Activated T-cell treated with anti-CD3 and anti-CD28 coated beads, Interleukin-2, amount 50 U/mL, for 4 hours (primary cell): ENCODE measurements at places on chromosomes 13 and 19.
A peak's percentile ranks its signal among the peaks of the same experiment; 100 is the strongest.

GRCh38 chr13:103895835-103896531 is 829.8 kb upstream of the SLC10A2 start:
- no peak for DNase-seq

DNA sequence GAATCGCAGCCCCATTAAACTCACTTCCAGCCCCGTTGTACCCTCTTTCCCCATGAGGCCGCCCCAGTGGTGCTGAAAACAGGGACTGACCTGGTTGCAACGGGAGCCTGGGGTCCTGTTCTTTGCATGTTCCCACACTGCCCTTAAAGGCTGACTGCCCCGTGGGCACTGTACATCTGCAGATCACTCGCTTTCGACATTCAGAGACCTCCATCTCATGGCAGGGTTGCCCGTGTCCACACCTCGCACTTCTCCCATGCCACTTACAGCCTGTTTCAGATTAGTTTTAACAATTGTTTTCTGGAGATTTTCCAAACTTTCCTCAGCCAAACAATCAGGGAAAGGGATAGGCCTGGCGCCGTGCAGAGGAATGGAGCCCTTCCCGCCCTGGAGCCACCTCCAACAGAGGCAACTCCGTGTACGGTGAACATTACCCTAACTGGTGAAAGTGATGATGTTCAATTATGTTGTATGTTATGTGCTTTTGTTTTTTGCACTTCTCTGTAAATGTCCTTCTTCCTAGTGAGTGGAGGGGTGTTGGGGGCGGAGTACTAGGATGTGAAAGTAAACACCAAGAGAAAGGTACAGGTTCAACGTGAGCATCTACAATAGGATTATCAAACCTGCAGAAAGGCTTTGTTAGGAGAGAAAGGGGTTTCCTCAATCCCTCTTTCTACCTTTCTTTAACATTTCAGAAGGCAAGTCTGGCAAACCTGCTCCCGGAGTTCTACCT is 262.8 kb downstream of the FOXO1 start:
- no peak for DNase-seq

DNA sequence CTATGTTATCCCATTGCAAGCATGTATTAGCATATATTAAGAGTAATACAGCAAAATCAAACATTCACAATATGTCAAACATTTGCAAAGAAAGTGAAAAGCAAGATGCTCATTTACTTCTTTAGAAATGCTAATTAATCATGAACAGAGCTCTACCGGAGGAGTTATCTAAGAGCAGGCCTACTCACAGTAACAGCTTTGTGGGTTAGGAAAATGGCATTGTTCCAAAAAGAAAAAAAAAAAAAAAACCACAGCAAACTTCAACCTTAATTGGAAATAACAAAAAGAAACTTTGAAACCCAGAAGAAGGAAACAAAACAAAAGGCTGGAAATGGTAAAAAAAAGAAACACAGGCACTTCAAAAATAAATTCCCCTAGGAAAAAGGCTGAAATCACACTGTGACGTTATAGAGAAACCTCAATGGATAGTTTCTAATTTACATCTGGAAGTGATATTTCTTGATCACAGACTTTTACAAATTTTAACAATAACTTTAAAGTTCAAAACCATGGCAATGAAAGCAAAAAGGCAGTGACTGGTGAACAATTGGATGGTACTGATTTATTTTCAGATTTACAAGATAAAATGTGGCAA is 1236.8 kb upstream of the SPRY2 start:
- no peak for DNase-seq

DNA sequence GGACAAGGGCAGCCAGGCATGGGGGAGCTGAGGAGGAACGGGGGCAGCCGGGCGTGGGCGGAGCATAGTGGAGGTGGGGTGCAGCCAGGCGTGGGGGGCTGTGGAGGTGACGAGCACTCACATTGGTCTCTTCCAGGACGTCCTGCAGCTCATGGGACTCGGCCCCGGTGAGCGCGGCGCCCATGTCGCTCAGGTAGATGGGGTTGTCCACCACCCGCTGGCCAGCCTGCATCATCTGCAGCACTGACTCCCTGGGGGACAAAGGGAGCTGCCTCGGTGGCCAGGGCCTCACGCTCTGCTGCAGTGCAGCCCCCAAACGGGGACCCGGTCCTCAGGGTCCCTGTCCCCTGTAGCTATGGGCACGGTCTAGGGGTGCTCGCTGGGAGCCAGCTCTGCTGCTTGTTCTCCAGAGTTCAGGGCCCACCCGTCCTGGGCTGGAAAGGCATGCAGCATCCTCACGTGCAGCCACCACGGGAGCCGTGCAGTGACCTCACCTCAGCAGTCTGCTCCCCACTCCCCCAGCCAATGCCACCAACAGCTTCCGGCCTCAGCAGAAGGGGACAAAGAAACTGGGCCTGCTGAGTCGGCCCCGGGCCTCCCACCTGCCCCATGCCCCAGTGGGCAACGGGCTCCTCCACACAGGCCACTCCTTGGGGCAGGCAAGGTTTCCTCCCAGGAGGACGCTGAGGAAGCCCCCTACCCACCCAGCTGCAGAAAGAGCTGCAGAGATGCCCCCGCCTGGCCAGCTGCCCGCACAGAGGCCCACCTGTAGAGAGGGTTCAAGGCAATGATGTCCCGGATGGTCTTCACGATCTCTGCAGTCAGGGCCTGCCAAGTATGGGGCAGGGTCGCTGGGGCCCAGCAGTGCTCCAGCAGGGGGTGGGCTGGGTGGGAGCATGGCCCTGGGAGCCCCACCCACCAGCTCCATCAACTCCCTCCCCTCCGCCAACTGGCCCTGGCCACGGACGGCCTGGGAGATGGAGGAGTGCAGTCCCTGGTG is 12.1 kb downstream of the LONP1 start:
- no peak for DNase-seq

- DNase-seq: no peak
Observed at GRCh38 chr19:12261554-12261953, 33.1 kb downstream of the ZNF44 start.

DNA sequence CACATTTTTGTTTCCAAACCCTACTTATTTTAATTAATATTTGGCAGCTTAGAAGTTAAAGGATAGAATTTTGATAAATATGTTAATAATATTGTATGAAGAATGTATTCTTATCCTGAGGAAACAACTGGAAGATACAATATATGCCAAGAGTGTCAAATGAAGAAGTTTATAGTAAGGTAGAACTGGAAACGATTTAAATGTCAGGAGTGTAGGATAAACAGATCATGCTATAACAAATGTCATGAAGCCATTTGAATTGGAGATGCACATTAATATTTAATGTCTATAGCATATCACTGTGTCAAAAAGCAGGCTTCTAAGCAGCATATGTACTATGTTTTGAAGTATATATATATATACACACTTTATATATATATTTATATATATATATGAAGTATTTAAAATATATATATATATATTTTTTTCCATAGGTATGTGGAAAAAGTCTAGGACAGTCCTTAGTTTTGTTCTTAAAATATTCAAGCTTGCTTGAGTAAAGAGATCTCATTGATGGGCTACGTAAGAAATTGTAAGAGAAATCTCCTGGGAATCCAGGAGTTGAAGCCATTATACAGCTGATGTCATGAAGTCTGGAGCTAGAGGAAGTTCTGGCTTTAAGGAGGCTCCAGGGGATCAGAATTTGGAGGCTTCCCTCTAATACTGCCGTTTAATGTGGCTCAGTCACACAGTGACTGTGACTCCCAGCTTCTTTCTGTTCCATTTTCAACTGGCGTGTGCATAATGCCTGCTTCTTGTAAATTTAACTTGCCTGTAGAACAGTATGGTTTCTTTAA is 79.9 kb upstream of the MYCBP2 start:
- DNase-seq: no peak

DNA sequence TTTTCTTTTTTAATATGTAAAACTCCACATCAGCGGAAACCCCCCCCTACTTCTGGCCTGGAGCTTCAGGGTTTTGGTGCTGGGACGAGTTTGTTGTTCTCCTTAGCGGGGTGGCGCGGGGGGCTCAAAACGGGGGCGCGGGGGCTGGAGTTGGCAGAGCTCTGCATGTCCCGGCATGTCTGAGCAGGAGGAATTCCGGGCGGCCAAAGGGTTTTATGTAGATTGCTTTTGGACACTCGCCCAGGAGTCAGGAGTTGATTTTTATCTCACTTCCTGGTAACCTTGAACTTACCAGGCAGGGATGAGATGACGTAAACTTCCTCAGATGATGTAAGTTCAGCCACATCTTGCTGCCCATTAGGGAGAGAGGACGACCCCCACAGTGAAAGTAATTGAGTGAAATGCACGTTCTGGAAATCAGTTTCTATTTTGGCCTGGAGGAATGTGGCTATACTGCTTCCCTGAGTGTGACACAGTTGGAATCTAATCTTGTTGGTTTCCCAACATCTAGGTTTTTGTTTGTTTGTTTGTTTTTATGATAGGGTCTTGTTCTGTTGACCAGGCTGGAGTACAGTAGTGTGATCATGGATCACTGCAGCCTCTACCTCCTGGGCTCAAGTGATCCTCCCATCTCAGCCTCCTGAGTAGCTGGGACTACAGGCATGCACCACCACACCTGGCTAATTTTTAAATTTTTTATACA is 21.0 kb upstream of the GDF15 start:
- DNase-seq: no peak

- DNase-seq: no peak
Observed at GRCh38 chr13:98411013-98411412, 165.9 kb downstream of the STK24 start.

DNA sequence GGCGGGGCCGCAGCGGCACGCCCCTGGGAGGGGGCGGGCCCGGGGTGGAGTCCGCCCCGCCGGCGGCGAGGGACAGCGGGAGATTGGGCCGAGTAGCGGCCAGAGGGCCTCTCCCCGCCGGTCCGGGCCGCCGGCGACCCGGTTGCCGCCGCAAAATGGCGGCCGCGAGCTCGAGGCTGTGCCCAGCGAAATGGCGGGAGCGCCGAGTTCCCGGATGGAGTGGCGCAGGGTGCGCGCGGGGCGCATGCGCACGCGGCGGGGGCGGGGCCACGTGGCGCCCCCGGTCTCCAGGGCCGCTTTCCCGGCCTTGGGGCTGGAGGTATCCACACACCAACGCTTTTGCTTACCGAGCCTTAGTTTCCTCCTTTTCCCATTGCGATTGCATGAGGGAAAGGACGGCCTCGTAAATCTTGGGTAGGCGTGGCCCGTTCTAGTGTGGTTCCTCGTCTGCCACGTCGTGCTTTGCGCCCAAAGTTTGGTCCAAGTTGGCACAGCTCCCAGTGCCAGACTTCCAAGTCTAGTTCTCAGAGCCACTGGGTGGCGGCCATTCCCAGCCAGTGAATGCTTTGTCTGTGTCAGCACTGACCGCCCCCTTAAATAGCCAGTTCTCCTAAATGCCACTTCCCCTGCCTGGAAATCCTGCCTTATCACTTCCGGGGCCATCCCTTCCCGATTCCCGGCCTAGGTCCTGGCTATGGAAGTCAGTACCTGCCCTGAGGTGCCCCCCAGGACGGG is 513 bp downstream of the CIRBP start:
- DNase-seq: peak; percentile 84

- no peak for DNase-seq
Observed at GRCh38 chr13:33934343-33934742, 116.4 kb downstream of the RFC3 start.

- DNase-seq: no peak
Observed at GRCh38 chr19:1122972-1123363, 19.2 kb downstream of the GPX4 start.

GRCh38 chr19:46137915-46138473 is 10.0 kb upstream of the IGFL2 start:
- no peak for DNase-seq

GRCh38 chr13:56352361-56352760 is 788.4 kb upstream of the PRR20A start:
- DNase-seq: no peak

- DNase-seq: no peak
Observed at GRCh38 chr13:90717451-90717936, 630.0 kb upstream of the MIR17HG start.

DNA sequence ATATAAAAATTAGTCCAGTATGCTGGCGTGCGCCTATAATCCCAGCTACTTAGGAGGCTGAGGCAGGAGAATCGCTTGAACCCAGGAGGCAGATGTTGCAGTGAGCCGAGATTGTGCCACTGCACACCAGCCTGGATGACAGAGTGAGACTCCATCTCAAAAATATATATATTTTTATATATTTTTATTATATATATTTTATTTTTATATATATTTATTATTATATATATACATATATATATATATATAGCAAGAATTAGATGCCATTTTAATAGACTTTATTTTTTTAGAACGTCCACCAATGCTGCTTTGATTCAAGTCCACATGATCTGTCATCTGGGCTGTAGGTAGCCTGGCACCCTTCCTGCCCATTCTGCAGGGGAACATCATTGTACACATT is 3.5 kb upstream of the OR7D2 start:
- no peak for DNase-seq

DNA sequence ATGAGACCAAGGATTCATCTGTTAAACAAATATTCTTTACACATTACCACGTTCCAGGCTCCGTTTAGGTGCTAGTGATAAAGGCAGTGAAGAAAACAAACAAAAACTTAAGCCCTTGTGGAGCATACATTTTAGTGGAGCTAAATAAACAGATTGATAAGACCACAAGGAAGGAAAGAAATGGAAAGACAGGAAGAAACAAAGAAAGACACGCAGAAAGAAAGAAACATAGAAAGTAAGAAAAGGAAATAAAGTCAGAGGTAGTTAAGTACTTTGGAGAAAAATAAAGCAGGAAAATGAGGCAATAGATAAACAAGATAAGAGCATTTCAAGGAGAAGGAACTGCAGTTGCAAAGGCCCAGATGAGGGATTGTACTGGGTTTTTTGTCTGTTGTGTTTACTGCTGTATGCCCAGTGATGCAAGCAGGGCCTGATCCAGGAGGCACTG is 998 bp downstream of the NFKBIB start:
- DNase-seq: no peak

- DNase-seq: no peak
Observed at GRCh38 chr13:30341815-30342570, 34.6 kb upstream of the KATNAL1 start.
